ENCODE measurements at places on chromosomes 5 and 9.

DNA sequence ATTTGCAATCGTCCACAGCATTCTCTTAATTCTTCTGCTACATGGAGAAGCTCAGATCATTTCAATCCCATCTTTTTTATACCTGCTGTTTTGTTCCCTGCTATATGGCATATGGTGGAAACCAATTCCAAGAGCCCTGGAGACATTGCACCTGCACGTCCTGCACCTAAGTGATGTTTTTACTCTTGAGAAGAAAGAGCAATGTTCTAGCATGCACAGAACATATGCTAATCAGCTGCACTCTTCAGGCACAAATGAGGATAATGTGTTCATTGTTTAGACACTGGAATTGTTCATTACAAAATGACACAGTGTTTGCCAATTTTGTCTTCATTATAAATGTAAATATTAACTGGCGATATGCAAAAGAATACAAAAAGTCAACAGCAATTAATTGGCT is 935.8 kb downstream of the TLE4 start:
- no peak for DNase-seq

GRCh38 chr5:94239266-94239665 is 379.1 kb downstream of the KIAA0825 start:
- DNase-seq: no peak

DNA sequence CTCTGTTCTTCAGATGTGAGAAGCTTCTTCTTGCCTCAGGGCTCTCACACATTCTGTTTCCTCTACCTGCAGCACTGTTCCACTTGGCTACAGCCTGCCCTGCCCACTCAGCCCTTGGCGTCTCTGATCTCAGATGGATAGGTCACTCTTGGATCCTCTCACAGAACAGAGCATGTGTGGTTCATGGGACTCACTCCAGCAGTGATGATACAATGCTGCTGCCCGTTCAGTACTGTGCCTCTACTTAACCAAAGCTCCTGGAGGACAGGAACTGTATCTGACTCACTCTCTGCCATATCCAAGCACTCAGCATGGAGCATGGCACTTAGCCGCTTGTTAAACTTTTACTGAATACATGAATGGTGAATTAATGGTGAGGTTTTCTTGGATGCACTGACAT is 3.4 kb upstream of the SPINK4 start:
- DNase-seq: no peak

DNA sequence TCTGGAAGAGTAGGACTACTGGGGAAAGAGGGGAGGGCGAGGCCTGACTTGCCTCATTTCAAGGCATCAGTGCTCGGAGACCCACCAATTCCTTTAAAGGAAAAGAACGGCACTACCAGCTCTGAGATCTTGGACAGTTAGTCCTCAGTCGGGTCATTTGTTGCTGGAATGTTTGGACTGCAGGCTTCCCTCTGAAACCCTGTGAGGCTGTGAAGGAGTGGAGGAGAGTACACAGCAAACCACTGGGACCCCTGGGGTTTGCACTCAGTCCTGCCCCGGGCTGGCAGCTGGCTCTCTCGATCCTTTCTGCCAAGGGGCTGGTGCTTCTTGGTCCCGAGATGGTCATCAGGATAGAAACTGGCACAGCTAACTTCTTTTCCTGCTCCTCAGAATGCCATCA is 194.5 kb downstream of the TRIO start:
- DNase-seq: no peak

DNA sequence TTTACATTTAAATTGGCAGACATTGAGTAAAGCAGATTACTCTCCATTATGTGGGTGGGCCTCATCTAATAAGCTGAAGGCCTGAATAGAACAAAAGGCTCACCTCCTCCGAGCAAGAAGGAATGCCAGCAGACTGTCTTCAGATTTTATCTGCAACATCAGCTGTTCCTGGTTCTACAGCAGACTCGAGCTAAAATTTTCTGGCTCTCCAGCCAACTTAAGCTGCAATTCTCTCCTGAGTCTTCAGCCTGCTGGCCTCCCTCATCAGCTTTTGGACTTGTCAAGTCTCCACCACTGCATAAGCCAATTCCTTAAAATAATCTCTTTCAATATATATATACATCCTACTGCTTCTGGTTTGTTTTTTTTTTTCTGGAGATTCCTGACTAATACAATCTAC is 12.5 kb downstream of the TRPM3 start:
- no peak for DNase-seq

DNA sequence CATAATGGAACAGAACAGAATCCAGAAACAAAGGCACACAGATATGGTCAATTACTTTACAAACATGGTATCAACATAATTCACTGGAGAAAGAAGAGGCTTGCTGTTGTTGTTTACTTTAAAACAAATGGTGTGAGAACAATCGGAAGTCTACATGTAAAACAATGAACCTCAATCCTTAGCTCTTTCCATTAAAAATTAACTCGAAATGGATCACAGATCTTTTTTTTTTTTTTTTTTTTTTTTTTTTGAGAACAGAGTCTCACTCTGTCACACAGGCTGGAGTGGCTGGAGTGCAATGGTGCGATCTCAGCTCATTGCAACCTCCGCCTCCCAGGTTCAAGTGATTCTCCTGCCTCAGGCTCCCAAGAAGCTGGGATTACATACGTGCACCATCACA is 9.8 kb downstream of the SEMA4D start:
- no peak for DNase-seq

GRCh38 chr5:145921211-145921610 is 15.2 kb upstream of the SH3RF2 start:
- no peak for DNase-seq

DNA sequence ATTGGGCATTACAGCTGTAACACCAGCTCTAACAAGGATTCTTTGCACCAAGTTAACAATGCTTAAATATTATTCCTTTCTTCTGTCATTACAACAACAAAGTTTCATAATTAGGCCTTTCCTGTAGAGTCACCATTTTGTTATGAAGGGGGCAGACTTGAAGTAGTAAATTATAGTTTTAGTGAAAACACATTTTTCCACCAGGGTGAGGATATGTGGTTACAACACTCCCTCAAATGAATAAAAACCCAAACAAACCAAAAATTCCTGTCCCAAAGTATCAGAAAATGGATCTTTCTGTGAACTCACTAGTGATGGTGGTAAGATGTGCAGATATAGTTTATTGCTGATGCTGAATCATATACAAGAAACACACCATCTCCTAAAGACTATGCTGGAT is 250.5 kb upstream of the TUT7 start:
- DNase-seq: no peak
